SJSA1 (cell line): ENCODE measurements at places on chromosomes 7 and 10.

GRCh38 chr10:93305122-93305521 is 177.0 kb downstream of the MYOF start:
- peaks cover 15% of the 10 kb centered on the region for H3K4me1 ChIP-seq
- no peak overlapping the region for H3K27ac ChIP-seq
- no peak overlapping the region for H3K4me3 ChIP-seq

GRCh38 chr10:95408983-95409873 is 118.4 kb upstream of the PDLIM1 start:
- H3K36me3 ChIP-seq, result no peaks in the 10 kb centered on the region
- no peak overlapping the region for H3K4me3 ChIP-seq
- H3K27me3 ChIP-seq, result no peaks in the 10 kb centered on the region
- H3K4me1 ChIP-seq, result no peaks in the 10 kb centered on the region
- no peak overlapping the region for H3K27ac ChIP-seq

- H3K27me3 ChIP-seq, result no peaks in the 10 kb centered on the region
- H3K4me3 ChIP-seq, result no peak within 1 kb of the TSS
- H3K27ac ChIP-seq, result no peak within 1 kb of the TSS
- DNase-seq, result no peak
Measured at GRCh38 chr7:150631866-150632864, at the start of gene GIMAP6. Gene GIMAP6, minus strand, starts transcription at chr7:150632385. Its CDS starts 2,243 bp downstream, at chr7:150630142.

- H3K27me3 ChIP-seq, result peaks cover 47% of the 10 kb centered on the region
- no peaks in the 10 kb centered on the region for H3K36me3 ChIP-seq
- no peak overlapping the region for H3K27ac ChIP-seq
Measured at GRCh38 chr10:28305553-28305952, 2.7 kb upstream of the MPP7 start.

- H3K4me3 ChIP-seq, result no peak overlapping the region
- H3K36me3 ChIP-seq, result no peaks in the 10 kb centered on the region
- DNase-seq, result no peak
- no peaks in the 10 kb centered on the region for H3K27me3 ChIP-seq
Measured at GRCh38 chr7:65827366-65827765, 45.5 kb upstream of the VKORC1L1 start.
